ENCODE measurements at places on chromosomes 12 and 14.
A peak's percentile ranks its signal among the peaks of the same experiment; 100 is the strongest.

DNA sequence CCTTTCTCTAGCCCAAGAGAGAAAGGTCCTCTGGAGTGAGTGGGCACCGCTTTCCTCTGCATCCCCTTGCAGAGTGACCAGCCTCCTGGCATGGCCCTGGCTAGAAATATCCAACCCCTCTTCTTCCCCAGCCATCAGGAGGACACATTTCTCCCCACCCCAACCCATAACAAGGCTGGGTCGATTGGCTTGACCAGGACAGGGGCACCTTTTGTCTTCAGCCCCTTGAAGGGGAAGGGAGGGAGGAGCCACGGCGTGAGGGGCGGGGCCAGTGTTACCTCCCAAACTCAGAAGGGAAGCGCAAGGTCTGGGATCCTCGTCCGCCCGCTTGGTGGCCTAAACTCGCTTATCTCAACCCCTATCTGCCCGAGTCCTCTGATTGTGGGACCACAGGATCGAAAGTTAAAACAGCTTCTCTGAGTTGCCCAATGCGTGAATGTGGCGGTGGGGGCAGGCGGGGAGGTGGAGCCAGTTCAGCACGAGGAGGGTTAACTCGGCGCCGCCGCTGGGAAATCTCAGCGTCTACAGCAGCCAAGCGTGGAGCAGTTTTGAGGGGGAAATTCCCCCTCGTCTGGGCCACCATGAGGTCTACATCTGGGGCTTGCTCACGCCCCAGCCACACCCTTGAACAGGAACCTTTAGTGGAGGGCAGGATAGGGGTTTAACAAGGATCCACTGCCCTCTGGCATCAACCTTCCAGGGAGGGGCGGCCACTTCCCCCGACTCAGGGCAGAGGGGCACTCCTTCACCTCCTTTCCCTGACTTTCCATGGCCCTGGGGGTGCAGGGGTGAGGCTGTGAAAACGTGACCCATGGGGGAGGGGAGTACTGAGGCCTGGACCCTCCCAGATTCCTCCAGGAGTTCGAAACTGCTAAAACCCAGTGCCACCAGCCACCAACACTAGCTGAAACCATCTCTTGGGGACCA lies 795 bp downstream of the STAT6 start:
- DNase-seq: peak; percentile 32

GRCh38 chr14:65620195-65620594 lies 207.7 kb downstream of the FUT8 start:
- no peak for DNase-seq

DNA sequence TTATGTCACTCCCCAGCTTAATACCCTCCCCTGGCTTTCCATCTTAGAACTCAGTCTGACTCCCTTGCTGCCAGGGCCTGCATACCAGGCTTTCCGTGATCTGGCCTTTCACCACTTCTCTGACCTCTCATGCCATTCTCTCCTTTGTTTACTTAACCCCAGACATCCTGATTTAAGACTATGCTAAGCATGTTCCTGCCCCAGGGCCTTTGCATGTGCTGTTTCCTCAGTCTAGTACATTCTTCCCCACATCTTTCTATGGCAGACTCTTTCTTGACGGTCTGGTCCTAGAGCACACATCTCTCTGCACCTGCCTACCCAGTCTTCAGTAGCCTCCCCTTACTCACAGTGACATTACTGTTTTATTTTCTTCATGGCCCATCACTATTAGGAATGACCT lies 42.2 kb downstream of the PLXNC1 start:
- no peak for DNase-seq

- DNase-seq: peak; percentile 92
Observed at GRCh38 chr12:58540480-58541299, 379.6 kb downstream of the LRIG3 start.

GRCh38 chr12:4379405-4379804 lies at the start of gene FGF23:
TSS of gene FGF23 (minus strand) at chr12:4379712. CDS start at chr12:4379582, 130 bp downstream.
- DNase-seq: peak; percentile 10
